ENCODE measurements at places on chromosomes 2 and 18.

DNA sequence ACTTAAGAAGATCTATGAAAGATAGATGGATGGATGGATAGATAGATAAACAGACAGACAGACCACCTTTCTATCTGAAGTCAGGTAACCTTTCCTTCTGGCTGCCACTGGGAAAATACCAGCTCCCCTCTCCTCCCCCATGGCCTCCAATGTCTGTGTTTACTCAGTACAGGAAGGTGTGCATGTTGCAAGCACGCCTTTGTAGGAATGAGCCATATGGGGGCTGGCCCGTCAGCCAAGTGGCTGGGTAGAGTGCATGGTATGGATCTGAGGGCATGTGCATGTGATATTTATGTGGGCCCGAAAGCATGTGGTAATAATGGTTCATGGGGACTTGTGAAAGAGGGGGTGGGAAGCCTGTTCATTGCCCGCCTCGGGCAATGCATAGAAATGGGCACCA lies 109.2 kb upstream of the FZD7 start:
- no peak for DNase-seq

DNA sequence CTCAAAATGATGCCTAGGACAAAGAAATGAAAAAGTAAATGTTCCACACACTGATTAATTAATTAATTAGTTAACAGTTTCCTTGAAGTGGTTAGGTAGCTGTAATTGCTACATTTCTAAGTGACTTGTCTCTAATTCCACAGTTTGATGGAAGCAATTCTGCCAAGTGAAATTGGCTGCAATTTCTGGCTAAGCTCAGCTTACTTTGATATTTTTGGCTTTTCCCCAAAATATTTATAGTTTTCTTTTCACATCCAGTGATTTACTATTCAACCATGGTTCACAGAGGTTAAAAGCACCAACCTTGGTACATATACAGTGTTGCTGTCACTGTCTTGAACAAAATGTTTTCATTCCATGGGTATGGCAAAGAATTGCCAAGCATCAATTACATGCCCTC lies 459.5 kb upstream of the CDH20 start:
- no peak for DNase-seq

- no peak for DNase-seq
Measured at GRCh38 chr2:82023710-82024109, 1719.2 kb upstream of the LRRTM1 start.

GRCh38 chr2:147150241-147150635 lies 694.6 kb upstream of the ACVR2A start:
- no peak for DNase-seq

- no peak for DNase-seq
Measured at GRCh38 chr2:102359527-102359926, 3.9 kb downstream of the IL18R1 start.

DNA sequence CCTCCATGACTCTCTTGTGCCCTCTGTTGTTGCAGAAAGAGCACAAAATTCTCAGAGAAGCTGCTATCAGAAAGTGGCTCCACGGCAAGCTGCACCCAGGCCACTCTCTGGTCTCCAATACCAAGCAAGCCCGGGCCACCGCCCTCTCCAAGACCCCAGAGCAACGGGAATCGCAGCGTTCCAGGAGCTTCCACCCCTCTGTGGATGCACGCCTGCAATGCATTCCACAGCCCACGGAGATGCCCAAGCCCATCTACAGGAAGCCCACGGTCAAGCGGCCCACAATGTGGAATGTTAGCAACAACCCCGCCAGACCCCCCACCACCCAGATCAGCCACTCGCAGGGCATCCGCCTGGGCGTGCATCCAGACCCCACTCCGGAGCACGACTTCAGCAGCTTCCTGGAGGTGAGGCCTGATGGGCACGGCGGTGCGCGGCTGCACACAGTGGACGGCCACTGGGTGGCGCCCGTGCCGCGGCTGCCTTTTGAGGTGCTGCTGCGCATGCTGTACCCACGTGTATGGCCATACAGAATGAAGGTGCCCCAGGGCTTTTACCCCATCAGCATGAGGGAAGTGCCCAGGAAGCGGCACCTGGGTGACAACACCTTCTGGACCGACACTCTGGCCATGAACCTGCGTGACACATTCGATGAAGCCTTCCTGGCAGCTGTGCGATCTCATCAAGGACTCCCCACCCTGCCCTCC lies 6.3 kb downstream of the ANKRD53 start:
- no peak for DNase-seq

DNA sequence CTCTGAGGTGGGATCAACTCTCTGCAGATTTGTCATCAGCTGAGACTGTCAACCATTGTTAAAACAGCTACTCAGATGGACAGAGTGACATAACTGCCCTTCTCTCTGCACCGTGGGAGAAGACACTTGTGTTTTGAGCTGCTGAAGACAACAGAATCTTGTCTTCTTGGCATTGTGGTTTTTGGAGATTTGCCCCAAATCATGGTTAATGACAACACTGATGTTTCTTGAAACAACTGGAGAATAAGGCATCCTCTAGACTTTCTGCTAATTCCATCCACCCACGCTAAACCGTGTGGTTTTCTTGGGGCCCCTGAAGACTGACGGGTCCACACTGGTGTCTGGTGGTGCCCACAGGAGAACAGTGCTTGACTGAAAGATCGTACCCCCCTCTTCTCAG lies 39.5 kb downstream of the SH3BP4 start:
- DNase-seq: no peak

GRCh38 chr2:241858206-241859016 lies at the start of gene PDCD1:
Gene PDCD1, minus strand, starts transcription at chr2:241858894. Its CDS starts 56 bp downstream, at chr2:241858838.
- no peak for DNase-seq

DNA sequence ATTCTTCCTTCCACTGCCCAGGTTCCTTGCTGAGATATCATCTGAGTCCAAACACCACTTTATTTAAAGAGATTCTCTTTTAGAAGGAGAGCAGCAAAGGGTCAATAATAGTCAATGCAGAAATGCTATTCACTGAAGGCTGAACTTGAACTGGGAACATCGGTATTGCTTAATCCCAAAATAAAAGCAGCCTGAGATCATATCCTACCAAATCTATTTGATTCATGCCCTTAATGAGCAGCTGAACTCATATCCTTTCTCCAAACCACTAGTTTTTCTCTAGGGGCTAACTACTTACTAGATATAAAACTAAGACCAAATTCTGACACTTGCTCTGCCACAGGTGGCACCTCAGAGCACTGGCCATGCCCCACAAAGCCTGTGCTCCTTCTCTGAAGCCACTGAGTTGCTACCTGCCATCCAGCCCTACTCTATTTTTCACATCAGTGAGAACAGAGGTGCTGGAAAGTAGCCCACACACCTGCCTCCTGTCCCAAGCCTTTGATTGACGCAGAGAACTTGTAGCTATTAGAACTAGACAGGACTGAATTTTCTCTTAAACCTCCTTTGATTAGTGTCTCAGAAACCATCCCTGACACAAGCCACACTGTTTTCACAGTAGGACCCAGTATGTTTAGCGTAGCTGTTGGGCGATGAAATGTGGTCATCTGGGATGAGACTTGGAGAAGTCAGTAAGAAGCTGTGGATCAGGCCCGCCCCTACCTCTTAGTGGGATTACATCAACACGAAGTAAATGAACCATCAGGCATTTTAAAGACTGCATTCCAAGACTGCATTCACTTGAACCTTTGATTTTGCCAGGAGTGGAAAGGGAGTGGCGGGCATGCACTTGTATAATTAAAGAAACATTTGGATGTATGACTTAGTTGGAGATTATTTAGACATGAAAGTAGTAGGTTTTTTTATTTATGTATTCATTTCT lies 124.3 kb downstream of the RBMS1 start:
- DNase-seq: no peak

DNA sequence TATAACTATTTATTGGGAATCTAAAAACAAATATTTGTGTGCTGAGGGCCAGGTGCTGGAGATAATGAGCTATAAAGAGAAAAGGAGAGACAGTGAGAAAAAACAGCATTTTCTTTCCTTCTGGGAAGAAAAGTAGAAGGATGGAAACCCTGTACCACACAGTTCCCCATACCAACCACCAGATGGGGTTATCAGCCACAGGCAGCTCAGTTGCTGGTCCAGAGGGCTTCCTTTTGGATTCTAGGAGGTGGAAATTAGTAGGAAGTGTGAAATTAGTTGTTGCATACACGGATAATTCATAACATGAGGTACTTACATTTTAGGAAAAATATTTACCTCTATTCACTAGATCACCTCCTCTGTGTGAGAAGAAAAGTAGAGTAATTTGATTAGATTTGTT lies 237.0 kb upstream of the FOSL2 start:
- DNase-seq: no peak

DNA sequence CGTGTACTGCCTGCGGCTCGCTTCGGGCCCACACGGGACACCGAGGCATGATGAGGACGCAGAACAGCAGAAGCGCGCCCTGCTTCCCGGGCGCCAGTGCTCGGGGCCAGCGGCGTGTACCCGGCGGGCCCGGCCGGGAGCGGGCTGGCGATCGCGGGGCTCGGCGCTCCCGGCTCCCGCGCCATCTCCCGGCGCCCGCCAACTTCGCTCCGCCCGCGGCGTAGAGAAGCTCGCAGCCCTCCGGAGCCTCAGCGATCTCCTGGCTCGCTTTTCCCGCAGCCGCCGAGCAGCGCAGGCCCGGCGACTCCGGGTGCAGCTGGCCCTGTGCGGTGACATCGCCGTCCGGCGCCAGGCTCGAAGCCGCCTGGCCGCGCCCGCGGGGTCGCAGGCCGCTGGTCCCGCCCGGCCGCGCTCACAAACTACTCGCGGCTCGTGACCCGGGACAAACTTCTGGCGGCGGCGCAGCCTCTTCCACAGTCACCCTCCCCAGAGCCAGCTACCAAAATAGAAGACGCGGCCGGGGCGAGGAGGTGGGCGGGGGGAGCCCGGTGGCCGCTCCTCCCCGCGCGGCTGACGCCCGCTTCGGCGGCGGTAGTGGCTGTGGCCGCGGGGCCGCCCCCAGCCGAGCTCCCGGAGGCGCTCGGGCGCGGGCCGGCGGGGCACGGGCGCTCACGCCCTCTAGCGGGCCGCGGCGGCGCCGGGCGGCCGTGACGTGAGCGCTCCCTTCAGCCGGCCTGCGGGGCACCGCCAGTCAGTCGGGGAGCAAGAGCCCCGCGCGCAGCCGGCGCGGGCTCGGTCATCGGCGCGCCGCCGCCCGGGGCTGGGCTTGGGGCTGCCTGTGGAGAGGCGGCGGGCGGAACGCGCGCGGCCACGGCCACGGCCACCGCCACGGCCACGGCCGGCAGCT lies at the start of gene PTPRM:
TSS of gene PTPRM (plus strand) at position 750 of the 907 bp plus-strand sequence. CDS start 503 bp downstream, outside the sequence.
- DNase-seq: peak; percentile 75

DNA sequence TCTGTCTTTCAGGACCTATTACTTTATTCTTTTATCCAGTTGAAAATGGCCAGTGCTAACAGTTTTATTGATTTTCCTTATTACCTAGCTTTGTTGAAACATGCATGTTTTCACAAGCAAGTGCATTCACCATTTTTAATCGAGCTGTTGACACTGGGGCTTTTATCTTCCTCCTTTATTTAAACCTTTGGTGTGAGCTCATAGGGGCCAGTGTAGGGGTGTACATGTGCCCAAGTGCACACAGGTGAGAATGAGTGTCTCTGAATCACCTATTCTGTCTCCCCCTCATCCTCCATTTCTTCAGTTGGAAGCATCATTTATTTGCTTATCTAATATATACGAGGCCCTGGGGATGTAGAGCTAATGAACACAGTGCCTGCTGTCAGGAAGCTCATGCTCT lies 199.1 kb downstream of the PRKCE start:
- no peak for DNase-seq

DNA sequence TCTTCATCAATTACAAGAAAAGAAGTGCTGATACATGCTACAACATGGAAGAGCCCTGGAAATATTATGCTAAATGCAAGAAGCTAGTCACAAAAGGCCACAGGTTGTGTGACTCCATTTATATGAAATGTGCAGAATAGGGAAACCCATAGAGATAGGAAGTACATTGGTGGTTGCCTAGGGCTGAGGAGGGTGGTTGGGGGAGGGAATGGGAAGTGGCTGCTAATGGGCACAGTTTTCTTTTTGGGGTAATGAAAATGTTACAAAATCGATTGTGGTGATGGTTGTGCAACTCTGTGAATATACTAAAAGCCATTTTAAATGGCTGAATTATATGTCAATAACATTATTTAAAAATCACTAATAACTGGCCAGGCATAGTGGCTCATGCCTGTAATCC lies 24.3 kb upstream of the RESP18 start:
- no peak for DNase-seq

DNA sequence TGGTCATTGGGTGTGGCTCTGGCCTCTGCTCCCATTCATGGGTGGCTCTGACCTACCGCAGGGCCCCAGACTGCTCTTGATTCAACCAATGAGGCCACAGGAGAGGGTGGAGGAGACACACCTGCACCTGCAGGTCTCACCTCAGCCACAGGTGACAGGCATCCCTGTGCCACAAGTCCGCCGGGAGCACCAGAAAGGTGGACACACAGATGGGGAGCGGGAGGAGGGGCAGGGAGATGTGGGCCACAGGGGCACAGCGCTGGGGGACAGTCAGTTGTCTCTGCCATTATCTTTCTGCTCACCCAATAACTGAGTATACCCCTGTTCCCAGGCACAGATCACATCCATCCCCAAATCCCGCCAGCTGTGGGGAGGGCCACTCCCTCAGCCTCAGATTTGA lies 189.1 kb upstream of the SALL3 start:
- DNase-seq: no peak
